COLO829 (cell line): ENCODE measurements at places on chromosomes 7 and 10.

- DNase-seq: peak; percentile 61
Observed at GRCh38 chr7:131625817-131626372, 69.5 kb upstream of the PODXL start.

DNA sequence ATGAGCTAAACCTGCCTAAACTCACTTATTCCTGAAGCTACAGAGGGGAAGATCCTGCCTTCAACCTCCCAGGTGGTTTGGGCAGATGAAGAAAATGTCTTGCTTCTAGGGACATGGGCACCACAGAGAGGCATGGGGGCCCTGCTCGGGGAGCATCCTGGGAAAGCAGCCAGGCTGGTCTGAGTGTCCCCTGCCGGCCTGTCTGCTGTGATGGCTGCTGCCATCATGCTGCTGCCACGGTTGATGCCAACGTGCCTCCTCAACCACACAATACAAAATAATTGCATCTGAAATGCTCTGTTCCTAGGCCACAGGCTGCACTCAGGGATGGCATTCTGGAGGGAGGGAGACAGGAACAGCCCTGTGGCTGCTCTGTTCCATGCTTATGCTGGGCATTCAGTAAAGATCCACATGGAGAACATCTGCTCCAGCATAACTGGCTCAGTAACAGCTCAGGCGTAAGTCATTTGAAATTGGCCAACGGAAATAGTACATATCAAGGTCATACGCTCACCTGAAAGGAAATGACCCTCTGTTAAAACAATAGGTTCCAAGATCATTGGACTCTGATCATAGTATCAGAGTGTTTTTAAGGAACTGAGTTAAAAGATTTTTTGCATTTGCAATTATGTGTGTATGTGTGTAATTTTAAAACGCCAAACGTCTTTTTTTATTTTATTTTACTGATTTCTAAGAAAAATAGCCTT lies 299.0 kb downstream of the TNS3 start:
- DNase-seq: no peak

DNA sequence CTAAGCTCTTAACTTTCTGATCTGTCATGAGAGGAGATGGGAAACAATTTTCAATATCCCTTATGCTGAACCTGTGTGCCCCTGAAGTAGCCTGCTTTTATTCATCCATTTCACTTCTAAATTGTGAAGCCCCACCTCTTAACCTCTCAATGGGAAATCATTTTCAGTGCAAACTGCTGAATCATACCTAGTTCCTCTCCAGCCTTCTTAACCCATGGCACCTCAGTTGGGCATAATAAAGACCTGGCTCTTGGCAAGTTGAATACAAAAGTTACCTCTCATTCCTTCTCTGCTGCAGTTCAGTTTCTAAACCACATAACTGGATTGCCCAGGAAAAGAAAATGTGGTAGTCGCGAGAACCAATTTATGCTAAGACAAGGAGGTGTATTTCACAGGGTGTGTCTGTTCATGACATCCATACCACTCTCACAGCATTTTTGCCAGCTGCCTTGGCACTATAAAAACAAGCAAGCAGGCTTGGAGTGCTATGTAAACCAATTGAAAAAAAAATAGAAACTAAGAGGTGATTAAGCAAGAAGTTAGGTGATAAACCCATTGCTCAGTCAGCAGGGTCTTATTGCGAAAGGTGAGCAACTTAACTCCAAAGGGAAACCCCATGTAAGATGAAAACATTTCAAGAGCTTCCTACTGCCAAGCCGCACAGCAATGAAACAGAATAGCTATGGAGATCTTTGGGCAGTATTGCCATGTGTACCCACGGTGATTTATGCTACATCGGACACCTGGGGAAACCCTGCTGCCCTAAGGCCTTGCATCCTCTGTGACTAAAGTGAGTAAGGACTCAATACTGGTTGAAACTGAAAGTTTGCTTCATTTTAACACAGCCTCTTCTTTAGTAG lies 57.0 kb upstream of the DKK1 start:
- DNase-seq: no peak

DNA sequence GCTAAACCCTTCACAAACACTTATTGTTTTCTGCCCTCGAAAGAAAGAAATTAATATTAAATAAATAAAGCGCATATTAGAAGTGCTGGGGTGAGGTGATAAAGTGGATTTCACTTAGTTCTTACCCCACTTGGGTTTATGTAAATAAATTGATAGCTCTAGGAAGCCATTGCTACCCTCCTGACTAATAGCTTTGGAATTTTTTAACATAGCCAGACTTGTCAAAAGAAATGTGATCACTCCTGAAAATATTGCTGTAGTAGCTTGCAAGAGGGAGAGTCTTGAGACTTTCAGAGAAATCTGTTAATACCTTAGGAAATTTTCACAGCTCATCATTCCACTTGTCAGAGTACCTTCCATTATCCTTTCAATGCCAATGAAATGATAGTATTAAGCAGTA lies 7.6 kb downstream of the ARL5B start:
- DNase-seq: no peak

GRCh38 chr10:112791447-112791846 lies 158.6 kb upstream of the TCF7L2 start:
- no peak for DNase-seq

DNA sequence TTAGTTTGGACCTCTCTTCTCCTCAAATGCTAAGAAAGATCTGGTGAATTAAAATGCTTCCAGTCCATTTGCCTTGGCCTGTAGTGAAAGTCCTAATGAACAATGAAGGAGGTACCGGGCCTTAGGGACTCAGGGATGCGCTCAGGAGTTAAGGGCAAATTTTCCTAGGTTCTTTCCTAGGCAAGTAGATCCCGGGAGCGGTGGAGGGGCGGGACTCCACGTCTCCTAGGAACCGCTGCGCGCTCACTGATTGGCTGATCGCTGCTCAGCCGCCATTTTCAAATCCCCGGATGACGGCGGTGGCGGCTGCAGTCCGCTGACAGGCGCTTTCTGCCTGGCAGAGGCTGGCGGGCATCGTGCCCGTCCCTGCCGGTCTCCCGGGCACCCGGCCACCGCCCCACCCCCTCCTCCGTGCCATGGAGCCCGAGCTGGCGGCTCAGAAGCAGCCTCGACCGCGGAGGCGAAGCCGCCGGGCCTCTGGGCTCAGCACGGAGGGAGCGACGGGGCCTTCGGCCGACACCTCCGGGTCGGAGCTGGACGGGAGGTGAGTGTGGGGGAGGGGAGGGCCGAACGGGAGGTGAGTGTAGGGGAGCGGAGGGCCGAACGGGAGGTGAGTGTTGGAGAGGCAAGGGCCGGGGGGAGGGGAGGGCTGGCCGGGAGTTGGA lies at the start of gene NET1:
Gene NET1, plus strand, starts transcription at position 281 of the 665 bp plus-strand sequence. Its CDS starts 136 bp downstream, at position 417.
- peak; percentile 95 for DNase-seq

GRCh38 chr10:88946965-88947590 lies 5.5 kb downstream of the ACTA2 start:
- no peak for DNase-seq

DNA sequence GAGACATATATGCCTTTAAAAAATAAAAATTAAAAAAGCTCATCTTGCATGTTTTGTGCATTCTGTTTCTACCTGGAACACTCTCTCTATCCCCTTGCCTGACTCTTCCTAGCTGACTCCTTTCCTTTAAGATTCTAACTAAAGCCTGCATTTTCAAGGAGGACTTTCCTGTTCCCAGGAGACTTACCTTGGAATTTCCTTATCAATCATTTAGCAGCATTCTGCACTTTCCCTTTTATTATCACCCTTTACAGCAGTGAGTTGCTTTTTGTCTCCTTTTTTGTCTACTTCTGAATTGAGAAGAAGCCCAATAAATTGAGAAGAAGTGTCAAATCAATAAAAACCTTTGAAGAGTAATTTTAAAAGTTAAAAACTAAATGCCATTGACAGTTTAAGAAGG lies 142.2 kb upstream of the TMEM196 start:
- no peak for DNase-seq

DNA sequence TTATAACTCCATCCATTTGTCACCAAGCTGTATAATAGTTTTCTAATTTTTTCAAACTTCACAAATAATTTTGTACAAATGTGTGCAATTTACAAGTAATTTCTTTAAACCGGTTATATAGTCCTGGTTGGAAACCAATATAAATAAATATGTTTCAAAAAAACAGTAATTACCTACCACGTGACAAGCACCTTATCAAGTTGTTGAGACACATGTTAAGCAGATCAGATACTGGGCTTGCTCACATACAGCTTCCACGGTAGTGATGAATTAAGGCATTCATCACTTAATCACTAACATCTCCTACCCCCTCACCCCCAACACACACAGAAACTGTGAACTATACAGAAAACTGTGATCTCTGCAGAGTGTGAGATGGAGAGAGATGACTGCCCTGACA lies 630.0 kb upstream of the MBL2 start:
- no peak for DNase-seq

DNA sequence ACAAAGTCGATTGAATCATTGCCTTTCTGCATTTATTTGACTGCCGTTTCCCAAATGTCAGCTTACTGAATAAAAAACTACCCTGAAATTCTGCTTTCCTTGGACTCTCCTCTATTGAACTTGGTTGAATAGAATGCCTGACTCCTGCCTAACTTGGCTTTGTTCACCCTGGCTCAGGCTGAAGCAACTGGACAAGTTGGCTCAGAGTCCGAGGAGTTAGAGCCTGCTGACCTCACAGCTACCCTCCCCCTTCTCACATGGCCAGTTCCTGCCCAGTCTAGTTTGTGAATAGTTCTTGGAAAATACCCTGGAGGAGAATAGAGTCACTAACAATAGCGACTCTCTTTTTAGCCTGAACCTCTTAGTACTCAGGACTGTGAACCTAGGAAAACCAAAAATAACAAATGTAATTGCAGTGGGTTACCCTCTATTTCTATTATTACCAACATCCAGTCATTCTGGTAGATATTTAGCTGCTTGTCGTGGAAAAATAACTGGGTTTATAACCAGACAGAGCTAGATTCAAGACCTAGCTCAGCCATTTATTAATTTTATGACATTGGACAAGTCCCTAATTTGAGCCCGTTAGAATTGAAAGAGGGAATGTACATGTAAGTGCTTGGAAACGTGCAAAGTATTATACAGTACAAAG lies 17.3 kb upstream of the NRBF2 start:
- DNase-seq: peak; percentile 81

DNA sequence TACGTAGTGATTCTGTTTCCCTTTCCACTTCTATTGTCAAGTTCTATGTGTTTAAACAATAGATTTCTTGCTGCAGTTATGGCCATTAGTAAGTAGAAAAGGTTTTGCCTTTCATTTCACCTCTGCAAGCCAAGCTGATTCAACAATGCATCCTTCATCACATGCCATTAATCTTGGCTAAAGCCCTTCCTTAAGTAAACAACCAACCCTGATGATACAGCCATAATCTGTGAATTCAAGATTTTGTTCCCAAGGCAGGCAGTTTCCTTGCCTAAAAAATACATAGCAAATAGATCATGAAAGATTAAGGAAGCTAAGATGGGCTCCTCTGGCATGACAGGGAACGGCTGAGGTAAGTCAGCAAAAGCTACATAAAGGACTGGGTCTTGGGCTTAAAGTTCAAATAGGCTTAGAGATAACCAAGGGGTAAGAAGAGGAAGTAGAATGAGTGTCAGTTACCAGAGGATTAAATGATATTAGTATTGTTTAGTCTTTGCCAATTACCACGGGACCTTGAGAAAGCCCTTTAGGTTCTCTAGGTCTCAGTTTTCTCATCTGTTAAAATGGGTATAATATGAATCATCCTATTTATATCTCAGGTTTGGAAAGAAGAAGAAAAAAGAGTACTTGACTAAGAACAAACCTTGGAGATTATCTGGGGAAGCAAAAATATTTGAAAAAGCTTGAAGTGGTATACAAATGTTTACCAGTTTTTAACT lies 35.9 kb upstream of the ANK3 start:
- DNase-seq: no peak

DNA sequence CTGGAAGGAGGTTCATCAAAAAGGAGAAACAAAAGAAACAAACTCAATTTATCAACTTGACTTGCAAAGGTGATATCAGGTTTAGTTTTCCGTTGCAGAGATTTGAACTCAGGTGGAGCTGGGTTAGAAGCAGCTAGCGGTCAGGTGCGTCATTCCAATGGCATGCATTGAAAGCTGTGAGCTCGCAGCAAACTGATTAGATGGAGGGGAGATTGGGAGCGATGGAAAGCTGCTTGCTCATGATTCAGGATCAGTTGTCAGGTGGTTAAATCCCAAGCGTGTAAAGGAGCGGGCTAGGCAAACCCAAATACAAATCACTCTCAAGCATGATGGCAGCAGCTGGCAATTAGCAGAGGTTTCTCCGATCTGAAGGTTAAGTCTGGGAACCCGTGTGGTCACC lies 49.3 kb upstream of the AFAP1L2 start:
- DNase-seq: no peak

DNA sequence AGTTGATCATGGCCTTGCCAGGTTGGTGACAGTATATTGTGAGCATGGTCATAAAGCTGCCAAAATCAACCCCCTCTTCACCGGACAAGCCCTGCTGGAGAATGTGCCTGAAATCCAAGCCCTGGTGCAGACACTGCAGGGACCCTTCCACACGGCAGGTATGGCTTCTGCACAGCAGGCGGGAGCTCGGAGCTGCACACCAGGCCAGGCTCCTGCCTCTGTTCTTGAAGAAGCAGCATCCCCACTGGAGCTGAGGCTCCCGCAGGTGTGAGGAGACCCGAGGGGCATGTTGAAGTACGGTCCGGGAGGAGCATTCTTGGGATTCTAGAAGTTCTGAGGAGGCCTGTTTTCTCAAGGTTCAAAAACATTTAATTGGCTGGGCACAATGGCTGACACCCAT lies 12.7 kb downstream of the DHTKD1 start:
- no peak for DNase-seq

GRCh38 chr7:85261336-85261735 lies 74.5 kb upstream of the SEMA3D start:
- no peak for DNase-seq

DNA sequence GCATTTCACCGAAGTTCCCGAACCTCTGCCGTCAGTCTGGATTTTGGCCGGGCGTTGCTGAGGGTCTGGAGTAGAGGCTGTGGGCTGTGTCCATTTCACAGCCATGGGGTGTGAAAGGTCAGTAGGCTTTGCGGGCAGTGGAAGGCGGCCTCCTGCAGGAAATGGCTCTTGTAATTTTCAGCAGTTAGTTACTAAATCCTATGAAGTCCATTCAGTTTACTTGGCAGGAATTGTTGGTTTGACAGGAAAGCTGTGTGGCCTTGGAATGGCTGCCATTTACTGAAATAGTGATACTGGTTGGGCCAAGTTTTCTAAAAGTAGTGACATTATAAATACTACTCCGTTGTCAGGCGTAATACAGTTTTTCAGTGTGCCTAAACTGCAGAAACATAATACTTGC lies 303.7 kb downstream of the CCDC3 start:
- DNase-seq: no peak

GRCh38 chr10:132468216-132468615 lies 69.4 kb upstream of the INPP5A start:
- DNase-seq: no peak

DNA sequence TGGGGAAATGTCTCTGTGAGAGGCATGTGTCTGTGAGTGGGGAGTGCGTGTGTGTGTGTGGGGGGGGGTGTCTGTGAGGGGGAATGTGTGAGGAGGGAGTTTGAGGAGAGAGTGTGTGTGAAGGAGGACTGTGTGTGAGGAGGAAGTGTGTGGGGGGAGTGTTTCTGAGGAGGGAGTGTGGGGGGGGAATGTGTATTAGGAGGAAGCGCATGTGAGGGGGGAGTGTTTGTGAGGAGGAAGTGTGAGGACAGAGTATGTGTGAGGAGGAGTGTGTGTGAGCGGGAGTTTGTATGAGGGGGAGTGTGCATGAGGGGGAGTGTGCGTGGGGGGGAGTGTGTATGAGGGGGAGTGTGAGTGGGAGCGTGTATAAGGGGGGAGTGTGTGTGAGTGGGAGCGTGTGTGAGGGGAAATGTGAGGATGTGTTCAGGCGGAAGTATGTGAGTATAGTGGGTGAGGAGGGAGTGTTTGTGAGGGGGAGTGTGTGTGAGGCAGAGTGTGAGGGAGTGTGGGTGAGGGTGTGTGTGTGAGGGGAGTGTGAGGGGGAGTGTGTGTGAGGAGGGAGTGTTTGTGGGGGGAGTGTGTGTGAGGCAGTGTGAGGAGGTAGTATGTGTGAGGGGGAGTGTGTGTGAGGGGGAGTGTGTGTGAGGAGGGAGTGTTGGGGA lies 21.8 kb upstream of the PTPRN2 start:
- DNase-seq: no peak
